ENCODE measurements at places on chromosomes 13 and 19.
A peak's percentile ranks its signal among the peaks of the same experiment; 100 is the strongest.

GRCh38 chr19:13796301-13797057, 1.2 kb downstream of the ZSWIM4 start:
- DNase-seq = no peak

DNA sequence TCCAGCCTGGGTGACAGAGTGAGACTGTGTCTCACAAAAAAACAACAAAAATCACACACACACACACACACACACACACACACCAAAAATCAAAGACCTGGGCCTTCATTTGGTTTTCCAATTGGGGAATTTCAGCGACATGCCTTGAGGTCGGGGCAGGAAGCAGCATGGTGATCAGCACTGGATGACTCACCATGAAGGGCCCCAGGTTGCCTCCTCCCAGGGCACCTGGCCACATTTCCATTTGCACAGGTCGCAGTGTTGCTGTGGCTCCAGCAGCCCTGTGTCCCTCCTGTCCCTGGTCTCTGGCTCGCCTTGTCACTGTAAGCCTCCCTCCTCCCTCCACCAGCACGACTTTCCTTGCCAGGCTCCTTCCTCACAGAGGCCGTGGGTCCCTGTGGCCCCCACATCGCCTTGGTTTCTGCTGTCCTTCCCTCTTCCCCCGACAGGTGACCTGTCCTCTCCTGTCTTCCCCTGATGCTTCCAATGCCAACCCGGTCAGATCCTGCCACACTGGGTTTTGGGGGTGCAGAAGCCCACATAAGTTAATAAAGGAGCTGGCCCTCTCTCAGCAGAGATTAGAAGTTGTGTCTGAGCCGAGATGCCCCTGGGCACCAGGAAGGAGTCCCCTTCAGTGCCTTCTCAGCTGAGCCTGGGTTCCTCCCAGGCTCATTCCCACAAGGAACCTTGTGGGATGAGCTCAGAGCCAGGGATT, 66.7 kb downstream of the GPR12 start:
- no peak for DNase-seq

GRCh38 chr19:37572203-37572602, 22.4 kb downstream of the ZNF571 start:
- DNase-seq = no peak

DNA sequence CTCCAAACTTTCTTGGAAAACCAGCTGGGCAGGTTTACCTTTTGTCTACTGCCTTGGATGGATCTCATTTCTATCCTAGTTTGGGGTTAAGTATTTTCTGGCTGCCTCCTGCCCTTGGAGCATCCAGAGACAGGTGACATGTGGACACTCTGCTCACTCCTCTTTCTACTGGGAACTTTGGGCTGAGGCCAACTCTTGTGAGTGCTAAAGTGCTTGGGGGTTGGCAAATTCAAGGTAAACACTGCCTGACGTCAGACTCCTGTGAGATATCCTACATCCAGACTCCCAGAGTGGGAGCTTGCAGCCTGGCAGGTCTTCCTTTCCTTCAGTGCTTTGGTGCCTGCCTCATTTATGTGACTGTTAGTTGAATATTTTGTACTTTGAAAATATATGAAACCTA, 388.1 kb downstream of the KCNRG start:
- DNase-seq = no peak

- DNase-seq = no peak
Measured at GRCh38 chr13:113084943-113085540, 20.5 kb upstream of the F7 start.

- DNase-seq = no peak
Measured at GRCh38 chr19:51025809-51026553, 435 bp downstream of the KLK11 start.

DNA sequence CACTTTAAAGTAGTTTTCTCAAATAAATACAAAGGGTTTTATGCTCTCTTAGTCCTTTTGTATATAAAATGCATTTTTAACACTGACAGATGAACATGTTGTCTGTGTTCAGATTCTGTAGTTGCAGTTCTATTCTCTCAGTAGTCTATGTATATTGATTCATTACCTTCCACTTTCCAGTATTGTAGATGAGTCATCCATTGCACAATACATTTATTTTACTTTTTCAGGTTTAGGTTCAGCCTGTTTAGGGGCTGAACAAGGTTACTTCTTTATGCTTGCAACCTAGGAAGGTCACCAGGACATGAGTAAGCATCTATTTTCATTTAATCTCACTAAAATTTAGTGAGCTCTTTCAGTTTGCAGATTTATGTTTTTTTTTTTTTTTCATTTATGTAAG, 173.6 kb downstream of the NALCN start:
- DNase-seq = no peak

GRCh38 chr13:59587971-59588716, 575.6 kb downstream of the DIAPH3 start:
- no peak for DNase-seq

GRCh38 chr13:36850790-36851438, 31.9 kb downstream of the RFXAP start:
- DNase-seq = no peak

- DNase-seq = no peak
Measured at GRCh38 chr19:14138576-14139265, 2.3 kb upstream of the ASF1B start.

DNA sequence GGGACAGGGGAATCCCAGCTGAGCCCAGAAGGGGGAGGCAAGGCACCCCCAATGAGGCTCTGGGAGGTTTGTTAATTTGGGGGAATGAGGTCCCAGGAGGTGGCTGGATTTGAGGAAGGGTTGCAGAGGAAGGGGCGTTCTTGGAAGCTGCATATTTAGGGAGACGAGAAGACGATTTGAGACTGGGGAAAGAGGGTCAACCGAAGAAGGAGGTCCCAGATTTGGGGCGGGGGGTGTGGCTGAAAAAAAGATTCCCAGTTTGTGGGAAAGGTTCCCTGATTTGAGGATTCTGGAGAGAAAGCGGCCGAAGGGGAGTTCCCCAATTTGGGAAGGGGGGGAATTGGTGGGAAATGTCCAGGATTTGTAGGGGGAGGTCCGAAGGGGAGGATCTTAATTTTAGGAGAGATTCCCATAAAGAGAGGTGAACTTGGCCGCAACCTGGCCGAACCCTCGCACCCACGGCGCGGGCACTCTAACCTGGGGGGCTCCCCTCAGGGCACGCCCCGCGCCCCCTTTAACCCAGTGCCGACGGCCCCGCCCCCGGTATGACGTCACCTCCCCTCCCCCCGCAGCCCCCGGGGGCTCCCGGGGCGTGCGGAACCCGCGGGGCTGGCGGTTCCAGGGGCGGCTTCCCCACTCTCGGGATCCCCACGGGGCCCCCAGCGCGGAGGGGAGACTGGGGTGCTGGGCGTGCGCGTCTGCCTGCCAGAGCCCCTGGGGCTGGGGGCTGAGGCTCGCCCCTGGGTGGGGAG, 1.2 kb downstream of the PTPRS start:
- no peak for DNase-seq

GRCh38 chr19:30606114-30607050, 234.2 kb downstream of the ZNF536 start:
- DNase-seq = no peak

- DNase-seq = no peak
Measured at GRCh38 chr13:114065926-114066774, 66.3 kb downstream of the RASA3 start.

- no peak for DNase-seq
Measured at GRCh38 chr19:2982561-2982960, 5.2 kb downstream of the TLE6 start.

- peak; percentile 46 for DNase-seq
Measured at GRCh38 chr19:29666578-29667386, 1.5 kb downstream of the PLEKHF1 start.

DNA sequence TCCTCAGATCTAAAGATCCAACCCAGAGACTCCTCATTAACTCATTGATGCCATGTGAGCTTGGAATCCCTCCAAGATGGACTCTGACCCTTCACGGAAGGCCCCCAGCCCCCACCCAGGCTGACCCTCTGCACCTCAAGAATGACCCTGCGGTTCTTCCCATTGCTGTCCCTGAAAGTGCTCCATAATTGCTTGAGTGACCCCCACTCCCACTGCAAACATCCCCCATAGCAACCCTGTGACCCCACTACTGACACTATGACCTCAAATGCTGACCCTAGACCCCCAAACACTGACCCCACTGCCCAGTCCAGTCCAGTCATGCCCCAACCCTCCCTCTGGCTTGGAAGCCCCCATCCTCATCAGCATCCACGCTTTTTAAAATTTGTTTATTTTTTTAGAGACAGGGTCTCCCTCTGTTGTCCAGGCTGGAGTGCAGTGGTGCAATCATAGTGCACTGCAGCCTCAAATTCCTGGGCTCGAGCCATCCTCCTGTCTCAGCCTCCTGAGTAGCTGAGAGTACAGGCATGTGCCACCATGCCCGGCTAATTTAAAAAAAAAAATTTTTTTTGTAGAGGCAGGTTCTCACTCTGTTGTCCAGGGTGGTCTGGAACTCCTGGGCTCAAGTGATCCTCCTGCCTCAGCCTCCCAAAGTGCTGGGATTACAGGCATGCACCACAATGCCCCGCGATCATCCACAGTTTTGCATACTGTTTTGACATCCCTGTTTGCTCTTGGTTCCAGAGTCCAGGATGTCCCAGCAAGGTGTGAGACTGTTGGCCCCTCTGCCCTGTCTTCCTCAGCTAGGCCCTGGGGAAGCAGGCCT, 855 bp downstream of the LYL1 start:
- DNase-seq = no peak

Measured in dorsolateral prefrontal cortex (tissue), 122 donors.